ENCODE measurements at places on chromosomes 5 and 9. TPM values are rescaled to one million over a fixed set of nuclear protein-coding genes. Genes with fewer than 3 reads are reported as not detected.

Gene GRM6
- total RNA-seq: not detected

Gene CTSV
- total RNA-seq: 15.5 TPM

Gene TMEM245
- 34.8 TPM for total RNA-seq

Gene HTR4
- total RNA-seq: not detected

Gene CFAP157
- total RNA-seq: 0.22 TPM

DNA sequence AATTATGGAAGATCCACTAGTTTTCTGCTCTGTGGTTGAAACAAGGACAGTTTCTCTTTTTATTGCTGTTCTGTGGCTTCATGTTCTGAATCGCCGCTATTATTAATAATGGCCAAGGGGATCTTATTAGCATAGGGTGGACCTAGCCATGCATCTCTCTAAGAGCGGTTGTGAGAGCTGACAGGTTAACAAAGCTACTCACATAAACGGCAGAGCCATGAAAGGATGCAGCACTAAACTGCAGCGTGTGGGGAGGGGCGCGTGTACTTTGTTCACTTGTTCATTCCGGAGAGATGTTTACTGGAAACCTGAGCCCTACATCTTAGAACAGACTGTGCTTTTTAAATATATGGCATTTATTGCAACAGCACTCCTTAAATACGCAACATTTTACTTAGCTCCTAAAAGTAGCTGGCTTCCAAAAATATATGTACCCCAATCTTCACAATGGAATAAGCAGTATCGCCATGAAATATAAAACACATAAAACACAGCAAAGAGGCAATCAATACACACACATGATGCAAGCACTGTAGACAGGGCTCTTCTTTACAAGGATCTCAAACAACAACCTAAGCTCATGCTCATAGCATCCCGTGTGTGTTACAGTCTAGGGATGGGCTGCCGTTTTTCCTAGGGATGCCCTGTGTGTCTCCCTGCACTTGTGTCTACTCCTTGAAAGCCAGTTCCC, 424.6 kb downstream of the MED10 start:
- no peak for DNase-seq
- no peak overlapping the region for H3K27ac ChIP-seq
- no peaks in the 10 kb centered on the region for H3K27me3 ChIP-seq

DNA sequence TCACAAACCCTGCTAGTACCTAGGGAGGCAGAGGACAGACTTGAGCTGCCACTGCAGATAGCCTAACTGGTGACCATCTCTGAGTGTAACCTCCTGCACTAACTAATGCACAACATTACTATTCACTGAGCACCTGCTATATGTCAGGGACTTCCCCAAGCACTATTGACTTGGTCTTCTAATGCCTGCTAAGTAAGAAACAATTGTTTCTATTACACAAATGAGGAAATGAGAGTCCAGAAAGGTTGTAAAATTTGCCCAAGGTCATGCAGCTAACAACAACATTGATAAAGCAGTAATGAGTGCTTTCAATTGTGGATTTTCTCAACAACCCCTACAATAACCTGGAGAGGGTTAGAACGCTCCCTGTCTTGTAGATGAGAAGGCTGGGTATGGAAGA, 183.7 kb downstream of the ZNF462 start:
- no peak for DNase-seq
- no peak overlapping the region for H3K4me3 ChIP-seq
- no peak overlapping the region for H3K27ac ChIP-seq
- no peaks in the 10 kb centered on the region for H3K27me3 ChIP-seq
- H3K4me1 ChIP-seq: no peaks in the 10 kb centered on the region
- no peaks in the 10 kb centered on the region for H3K36me3 ChIP-seq

DNA sequence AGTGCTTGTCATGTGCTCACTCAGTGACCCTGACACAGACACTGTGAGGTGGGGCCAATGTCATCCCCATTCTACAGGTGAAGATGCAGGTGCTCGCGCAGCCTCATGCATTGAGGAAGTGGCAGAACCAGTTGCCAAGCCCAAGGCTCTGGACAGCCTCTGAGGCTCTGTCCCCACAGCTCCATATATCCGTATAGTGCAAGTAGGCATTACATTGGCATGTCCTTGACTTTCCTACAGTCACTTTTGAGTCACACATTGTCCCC, 58.8 kb upstream of the ANGPTL2 start:
- 0 out of 2 replicates have a peak, but pooled peaks cover under 1% of the 10 kb centered on the region for H3K4me1 ChIP-seq
- no peaks in the 10 kb centered on the region for H3K36me3 ChIP-seq
- H3K27ac ChIP-seq: no peak overlapping the region
- H3K4me3 ChIP-seq: no peak overlapping the region

DNA sequence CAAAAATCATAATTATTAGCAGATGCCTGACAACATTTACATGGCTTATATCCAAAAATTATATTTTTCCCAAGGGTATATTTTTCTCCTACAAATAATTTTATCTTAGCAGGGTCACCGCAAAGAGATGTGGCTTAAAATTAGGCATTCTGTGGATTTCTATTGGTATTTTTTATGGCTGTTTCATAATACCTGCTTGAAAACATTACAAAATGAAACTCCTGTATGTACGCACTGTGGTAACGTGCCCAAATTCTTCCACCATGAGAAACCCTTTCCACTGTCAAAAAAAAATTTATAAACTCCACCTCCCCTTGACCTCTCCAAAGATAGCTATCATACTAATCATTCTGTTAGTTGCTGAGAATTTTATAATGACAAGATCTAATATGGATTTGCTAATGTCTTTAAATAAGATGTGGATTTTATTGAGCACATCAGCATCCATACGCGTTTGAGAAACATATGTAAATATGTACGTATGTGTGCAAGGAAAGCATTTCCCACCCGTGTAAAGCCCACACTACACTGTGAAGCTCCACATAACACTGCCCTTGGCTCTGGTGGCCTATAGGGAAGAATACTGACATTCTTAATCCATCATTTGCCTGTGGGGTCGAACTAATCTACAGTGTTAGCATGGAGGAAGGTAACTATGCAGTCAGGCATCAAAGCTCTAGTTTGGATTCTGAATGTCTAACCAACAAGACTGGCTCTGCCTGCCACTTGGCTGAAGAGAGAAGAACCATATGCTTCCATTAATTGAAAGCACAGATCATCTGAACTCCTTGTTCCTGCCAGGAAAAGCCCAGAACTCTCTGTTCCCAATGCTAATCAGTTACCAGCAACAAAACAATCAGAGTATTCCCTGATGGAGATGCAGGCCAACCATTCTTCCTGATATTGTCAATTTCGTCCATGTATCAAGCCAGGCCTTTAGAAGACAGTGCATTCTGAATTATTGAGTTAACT, 244.7 kb downstream of the SPOCK1 start:
- H3K36me3 ChIP-seq: no peaks in the 10 kb centered on the region
- no peak overlapping the region for H3K4me3 ChIP-seq
- H3K4me1 ChIP-seq: no peaks in the 10 kb centered on the region
- DNase-seq: no peak

DNA sequence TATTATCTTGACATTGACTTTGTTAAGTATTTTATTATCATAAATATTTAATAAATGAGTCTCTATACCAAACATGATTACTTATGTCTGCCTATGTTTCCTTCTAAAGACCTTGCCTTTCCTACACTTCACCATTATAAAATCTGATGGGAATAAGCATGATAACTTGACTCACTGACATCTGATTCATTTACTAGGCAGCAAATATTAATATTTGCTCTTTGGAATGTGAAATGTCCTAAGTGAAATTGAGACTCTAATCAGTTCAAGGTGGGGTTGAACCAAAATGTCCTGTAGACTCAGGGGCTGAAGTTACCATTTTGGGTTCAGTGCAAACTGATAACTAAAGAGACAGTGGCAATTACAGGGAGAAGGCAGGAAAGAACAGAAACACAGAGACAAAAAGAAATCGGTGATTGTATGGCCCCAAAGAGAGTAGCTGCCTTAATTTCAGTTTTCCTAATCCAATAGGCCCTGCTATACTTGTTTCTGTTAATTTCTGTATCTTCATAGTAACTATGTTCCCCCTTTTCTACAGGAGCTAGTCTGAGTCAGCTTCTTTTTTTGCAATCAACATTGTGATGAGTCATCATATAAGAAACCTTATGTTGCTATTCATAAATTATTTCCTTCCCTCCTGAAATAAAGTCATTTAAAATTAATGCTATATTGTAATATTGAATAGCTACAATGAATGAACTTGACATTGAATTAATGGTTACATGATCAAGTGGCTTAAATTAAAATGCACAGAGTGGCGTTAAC, 296.8 kb downstream of the PDE4D start:
- no peaks in the 10 kb centered on the region for H3K4me1 ChIP-seq
- no peak overlapping the region for H3K4me3 ChIP-seq
- no peak for DNase-seq
- H3K36me3 ChIP-seq: no peaks in the 10 kb centered on the region

GRCh38 chr9:101536351-101536750, 2.7 kb downstream of the RNF20 start:
- no peak overlapping the region for H3K4me3 ChIP-seq
- no peaks in the 10 kb centered on the region for H3K27me3 ChIP-seq
- no peak overlapping the region for H3K27ac ChIP-seq
- no peak for DNase-seq
- peaks cover 11% of the 10 kb centered on the region for H3K4me1 ChIP-seq

GRCh38 chr9:87498046-87498810, 561 bp downstream of the DAPK1 start:
- no peaks in the 10 kb centered on the region for H3K36me3 ChIP-seq
- no peak for DNase-seq
- peak overlapping the region; percentile 66 for H3K4me3 ChIP-seq
- peaks cover 4% of the 10 kb centered on the region for H3K4me1 ChIP-seq

DNA sequence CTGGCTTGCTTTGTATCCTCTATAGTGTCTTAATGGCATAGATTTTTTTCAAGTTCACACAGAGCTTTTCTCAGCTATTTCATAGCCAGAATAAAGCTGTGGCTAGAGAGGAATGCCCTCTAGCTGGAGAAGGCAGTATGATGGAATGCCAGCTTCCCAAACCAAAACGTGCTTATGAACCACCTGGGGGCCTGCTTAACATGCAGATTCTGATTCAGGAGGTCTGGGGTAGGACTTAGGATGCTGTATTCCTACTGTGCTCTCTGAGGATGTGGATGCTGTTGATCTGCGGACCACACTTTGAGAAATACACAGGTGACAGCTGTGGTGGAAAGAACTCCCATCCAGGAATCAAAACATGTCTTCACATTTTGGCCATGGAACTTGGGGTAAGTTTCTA, 49.9 kb upstream of the DPYSL3 start:
- H3K36me3 ChIP-seq: no peaks in the 10 kb centered on the region
- DNase-seq: no peak
- H3K4me1 ChIP-seq: no peaks in the 10 kb centered on the region
- H3K4me3 ChIP-seq: no peak overlapping the region

DNA sequence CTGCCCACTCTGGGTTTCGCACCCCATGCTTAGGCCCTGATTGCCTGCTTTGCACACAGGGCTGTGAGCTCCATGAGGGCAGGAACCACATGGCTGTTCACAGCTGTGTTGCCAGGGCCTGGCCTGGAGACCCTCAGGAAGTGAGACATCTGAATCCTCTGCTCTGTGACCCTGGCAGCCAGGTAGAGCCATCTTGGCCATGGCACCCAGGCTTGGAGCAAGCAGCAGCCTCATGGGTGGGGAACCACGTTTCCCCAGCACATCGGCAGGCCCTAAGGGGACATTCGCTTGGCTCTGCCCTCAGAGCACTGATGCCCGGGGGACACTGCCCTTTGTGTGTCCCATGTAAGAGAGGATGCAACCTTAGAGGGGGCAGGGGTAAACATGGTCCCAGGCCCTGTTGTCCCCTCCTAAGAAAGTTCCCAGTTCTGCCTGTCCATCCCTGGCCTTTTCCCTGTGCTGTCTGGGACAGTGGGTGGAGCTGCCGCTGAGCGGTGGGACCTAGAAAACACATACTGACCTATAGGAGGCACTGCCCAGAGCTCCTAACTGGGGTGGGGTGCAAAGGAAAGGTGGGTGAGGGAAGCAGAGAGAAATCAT, 144.1 kb upstream of the IER5L start:
- DNase-seq: no peak
- H3K4me1 ChIP-seq: no peaks in the 10 kb centered on the region
- no peak overlapping the region for H3K27ac ChIP-seq
- H3K4me3 ChIP-seq: no peak overlapping the region
- no peaks in the 10 kb centered on the region for H3K36me3 ChIP-seq

GRCh38 chr5:175384724-175385552, 59.0 kb downstream of the DRD1 start:
- peaks cover 42% of the 10 kb centered on the region for H3K4me1 ChIP-seq
- H3K27me3 ChIP-seq: 0 out of 2 replicates have a peak, but pooled peaks cover 4% of the 10 kb centered on the region
- H3K27ac ChIP-seq: no peak overlapping the region
- no peak overlapping the region for H3K4me3 ChIP-seq
- DNase-seq: no peak

GRCh38 chr5:21574438-21574837, 1278.7 kb downstream of the CDH12 start:
- H3K27ac ChIP-seq: no peak overlapping the region
- no peaks in the 10 kb centered on the region for H3K36me3 ChIP-seq
- H3K27me3 ChIP-seq: no peaks in the 10 kb centered on the region
- H3K4me1 ChIP-seq: no peaks in the 10 kb centered on the region
- H3K4me3 ChIP-seq: no peak overlapping the region
- DNase-seq: no peak

DNA sequence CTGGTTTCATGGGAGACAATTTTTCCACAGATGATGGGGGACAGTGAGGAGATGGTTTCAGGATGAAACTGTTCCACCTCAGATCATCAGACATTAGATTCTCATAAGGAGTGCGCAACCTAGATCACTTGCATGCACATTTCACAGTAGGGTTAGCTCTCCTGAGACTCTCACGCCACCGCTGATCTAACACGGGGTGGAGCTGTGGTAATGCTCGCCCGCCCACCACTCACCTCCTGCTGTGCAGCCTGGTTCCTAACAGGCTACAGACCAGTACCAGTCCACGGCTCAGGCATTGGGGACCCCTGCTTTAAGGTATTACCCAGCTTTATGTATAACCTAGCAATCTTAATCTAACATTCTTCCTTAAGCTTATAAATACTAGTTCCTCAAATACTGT, 35.6 kb downstream of the TTC39B start:
- no peaks in the 10 kb centered on the region for H3K4me1 ChIP-seq
- no peak for DNase-seq
- no peak overlapping the region for H3K4me3 ChIP-seq
- no peaks in the 10 kb centered on the region for H3K36me3 ChIP-seq
- H3K27ac ChIP-seq: no peak overlapping the region

DNA sequence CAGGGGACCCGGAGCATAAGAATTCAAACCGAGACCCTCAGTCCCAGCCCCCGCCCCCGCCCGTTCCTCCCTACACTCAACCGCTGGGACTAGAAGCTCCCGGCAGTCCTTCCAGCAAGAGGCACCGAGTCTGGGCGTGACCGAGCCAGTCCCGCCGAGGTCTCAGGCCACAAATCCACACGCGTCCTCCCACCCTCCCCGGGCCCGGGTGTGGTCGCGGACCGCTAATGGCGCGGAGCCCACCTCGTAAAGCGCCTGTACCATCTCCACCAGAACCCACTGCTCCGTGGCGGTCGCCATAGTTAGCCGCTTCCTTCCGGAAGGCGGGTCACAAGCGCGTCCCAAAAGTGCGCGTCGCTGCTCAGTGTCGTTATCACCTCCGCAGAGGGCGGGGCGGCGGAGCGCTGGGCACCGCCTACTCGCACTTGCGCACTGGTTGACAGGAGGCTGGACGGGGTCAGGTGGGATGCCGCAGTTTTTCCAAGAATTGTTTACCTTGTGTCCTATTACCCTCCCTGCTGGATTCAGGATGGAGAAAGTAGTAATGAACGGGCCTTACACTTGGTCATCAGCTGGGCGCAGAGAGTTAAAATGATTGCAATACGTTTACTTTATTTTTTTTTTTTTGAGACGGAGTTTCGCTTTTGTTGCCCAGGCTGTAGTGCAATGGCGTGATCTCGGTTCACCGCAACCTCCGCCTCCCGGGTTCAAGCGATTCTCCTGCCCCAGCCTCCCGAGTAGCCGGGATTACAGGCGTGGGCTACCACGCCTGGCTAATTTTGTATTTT, at the start of gene SPTLC1:
Gene SPTLC1, minus strand, starts transcription at position 343 of the 788 bp plus-strand sequence. Its CDS starts 43 bp downstream, at position 300.
- peak; percentile 87 for DNase-seq
- peak within 1 kb of the TSS; percentile 43 for H3K27ac ChIP-seq
- no peaks in the 10 kb centered on the region for H3K27me3 ChIP-seq
- H3K4me1 ChIP-seq: peaks cover 14% of the 10 kb centered on the region
- H3K36me3 ChIP-seq: peaks cover 9% of the 10 kb centered on the region
- H3K4me3 ChIP-seq: peak within 1 kb of the TSS; percentile 96
